Dorsolateral prefrontal cortex (tissue), 122 donors: ENCODE measurements at places on chromosomes 4 and X.

DNA sequence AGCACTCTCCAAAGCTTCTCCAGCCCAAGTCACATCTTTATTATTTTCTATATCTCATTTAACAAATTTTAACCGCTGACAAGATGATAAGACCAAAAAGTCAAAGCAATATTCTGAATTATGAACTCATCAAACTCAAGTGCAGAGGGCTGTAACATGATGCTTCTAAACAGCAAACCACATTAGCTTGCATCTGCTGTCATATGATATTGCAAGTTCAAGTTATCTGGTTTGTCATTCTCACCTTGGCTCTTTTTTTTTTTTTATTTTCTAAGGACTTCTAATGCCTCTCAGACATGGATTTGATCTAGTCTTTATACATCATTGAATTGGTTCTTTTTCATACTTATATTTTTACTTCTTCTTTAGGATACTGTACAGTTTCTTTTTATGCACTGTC, 93.4 kb downstream of the SLC10A7 start:
- no peak for DNase-seq

GRCh38 chr4:38921151-38921550, 53.5 kb downstream of the FAM114A1 start:
- DNase-seq: no peak

DNA sequence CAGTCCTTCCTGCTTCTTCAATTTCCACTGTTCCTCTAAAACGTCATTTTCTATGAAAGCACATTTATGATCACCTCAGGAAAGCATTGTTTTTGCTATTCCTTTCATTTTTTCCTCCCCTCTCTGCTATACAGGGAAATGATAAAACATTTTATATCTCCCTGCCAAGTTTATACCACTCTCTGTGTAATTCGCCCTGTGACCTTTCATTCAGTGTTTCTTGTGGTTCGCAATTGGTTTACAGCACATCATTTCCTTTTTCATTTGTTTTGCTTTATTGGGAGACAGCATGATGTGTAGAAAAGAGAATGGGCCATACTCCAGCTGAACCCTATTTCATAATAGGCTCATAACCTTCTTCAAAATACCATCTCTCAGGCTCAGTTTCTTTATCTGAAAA, 99.9 kb upstream of the RAPGEF2 start:
- no peak for DNase-seq

DNA sequence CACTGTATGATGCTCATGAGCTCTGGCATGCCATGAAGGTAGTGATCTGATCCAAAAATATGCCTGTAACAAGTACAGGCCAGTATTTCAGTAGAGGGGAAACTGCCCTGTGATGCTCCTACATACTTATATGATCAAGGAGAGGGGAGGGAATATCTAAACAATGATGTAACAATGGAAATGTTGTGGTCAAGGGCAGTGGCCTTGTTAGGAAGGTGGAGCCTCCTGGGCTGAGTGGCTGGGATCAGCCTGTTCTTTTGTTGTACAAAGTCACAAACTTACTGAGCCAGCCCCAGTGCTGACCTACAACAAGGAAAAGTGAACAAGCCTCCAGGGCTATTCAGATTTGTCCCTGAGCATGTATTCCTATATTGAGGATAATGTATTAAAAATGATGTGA, 70.3 kb downstream of the ANXA10 start:
- DNase-seq: no peak

- no peak for DNase-seq
These were observed 23.8 kb downstream of the HTRA3 start for GRCh38 chr4:8293131-8293975.
